ENCODE measurements at places on chromosomes 5 and 9.

DNA sequence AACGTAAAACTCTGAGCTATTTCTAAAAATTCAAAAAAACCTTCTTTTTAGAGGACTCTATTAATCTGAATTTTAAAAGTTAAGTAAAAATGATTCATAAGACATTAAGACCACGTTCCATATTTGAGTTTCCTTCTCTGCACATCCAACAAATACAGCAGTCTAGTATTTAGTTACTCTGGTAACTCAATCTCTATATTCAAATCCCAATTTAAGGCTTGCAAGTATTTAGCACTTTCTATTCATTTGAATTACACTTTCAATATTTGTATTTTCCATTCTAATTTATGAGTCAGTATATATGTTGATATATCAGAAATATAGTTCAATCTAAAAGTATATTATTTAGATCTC lies 17.7 kb downstream of the RFX3 start:
- DNase-seq, result no peak

- no peak for DNase-seq
Measured at GRCh38 chr9:6915635-6916034, 157.9 kb downstream of the KDM4C start.

DNA sequence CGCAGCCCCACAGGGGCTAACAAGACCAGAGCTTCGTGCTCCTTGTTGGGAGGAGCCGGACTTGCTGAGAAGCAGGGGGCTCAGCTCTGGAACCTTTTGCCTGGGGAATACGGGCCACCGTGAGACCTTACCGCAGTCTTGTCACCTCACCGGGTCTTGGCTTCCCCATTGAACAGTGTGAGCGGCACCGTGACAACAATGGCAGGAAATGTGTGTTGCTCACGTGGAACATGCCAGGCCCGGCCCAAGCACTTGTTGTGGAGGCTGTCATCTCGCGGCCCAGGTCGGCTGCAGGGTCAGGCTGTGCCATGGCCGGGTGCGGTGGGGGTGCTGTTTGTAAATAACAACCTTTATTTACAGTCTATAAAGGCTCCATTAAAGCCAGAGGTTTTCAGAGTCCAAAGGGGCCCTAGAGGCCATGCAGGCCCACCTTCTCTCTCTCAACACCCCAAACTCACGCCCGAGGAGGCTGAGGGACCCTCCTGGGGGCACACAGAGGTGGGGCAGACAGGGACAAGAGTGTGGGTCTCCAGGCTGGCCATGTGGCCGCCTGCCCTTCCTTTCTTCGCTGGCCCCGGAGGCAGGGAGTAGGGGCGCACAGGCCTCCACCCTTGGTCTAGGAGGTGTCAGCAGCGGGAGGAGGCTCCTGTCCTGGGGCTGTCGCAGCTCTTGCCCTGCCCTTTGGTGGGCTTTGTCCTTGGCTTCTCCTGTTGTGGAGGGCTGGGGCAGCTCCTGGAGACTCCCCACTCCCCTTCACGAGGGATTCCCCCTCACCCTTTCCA lies 79.7 kb downstream of the TSPAN17 start:
- DNase-seq, result no peak

- DNase-seq, result no peak
Measured at GRCh38 chr5:146588331-146589027, 72.5 kb upstream of the GPR151 start.

- DNase-seq, result peak; percentile 56
Measured at GRCh38 chr9:83937861-83938455, 16.7 kb upstream of the KIF27 start.

- DNase-seq, result peak; percentile 41
Measured at GRCh38 chr5:150562832-150563231, 54.9 kb downstream of the NDST1 start.

DNA sequence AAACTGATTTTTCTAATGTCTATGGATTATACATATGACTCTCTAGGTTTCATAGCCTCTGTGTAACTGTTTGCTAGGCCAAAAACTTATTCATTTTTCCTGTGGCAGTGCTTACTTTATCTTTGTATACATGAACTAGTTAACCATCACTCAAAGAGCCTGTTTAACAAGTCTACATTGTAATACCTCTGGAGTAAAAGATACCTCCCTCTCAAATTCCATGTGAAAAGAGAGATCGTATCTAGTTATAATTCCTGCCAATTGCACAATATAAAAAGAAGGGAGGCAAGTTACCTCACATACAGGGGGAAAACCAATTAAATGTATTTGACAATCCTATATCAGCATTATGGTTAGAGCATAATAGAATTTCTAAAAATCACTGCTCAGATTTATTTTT lies 271.9 kb upstream of the ST8SIA4 start:
- no peak for DNase-seq

- no peak for DNase-seq
Measured at GRCh38 chr9:17065062-17065461, 69.8 kb upstream of the CNTLN start.

DNA sequence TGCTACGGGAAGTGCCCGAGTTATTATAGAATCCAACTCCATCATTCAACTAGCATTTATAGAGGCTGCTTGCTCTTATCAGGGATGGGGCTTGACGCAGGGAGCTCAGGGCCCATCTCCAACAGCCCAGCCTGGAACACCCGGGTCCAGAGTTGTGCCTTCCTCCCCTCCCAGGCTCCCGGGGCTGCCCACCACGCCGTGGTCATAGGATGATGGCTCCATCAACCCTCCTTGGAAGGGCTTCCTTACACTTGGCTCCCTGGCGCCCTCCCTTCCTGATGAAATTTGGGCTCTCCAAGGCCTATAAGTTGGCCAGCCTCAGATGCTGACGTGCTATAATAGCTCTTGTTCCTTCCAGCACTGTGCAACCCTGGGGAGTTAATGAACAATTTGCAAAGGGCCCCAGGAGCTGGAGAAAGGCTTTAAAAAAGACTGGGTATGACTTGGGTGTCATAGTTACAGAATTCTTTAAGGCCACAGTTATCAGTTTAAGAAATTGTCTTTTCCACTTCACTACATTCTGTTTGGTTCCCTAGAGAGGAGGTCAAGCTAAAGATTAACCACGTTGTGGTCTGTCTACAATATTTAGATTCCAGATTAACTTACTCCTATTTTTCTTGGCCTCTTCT lies 42.5 kb upstream of the GADD45G start:
- DNase-seq, result no peak

DNA sequence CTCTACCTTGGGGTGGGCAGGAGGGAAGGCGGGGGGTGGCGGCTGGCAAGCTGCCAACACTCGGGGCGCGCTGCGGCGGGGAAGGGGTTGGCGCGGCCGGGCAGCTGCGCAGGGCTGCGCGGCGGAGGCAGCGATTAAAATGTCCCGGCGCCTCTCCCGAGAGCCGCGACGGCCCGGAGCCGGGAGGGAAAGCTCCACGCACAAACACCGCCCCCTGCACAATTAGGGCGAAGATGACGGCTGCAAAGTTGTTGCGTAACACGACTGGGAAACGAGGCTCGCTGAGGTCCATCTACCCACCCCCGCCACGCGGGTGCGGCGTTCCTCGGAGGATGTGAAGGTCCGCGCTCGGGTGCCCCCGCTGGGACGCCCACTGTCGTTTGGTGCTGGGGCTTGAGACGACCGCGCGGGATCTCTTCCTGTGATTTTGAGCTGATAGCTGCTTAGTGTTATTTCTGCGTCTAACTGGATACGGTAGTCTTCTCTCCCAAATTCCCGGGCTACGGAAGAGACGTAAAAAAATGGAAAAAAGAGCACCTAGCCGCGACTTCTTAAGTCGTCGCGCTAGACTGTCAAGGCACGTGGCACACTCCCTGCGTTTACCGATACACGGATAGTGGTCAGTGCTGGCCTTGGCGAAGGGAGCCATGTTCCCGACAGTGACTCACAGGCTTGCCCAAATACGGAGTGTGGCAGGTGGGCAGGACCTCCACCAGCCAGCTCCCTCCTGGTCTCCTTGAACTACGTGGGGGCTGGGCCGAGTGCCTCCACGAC lies 958 bp upstream of the NFIL3 start:
- DNase-seq, result no peak

DNA sequence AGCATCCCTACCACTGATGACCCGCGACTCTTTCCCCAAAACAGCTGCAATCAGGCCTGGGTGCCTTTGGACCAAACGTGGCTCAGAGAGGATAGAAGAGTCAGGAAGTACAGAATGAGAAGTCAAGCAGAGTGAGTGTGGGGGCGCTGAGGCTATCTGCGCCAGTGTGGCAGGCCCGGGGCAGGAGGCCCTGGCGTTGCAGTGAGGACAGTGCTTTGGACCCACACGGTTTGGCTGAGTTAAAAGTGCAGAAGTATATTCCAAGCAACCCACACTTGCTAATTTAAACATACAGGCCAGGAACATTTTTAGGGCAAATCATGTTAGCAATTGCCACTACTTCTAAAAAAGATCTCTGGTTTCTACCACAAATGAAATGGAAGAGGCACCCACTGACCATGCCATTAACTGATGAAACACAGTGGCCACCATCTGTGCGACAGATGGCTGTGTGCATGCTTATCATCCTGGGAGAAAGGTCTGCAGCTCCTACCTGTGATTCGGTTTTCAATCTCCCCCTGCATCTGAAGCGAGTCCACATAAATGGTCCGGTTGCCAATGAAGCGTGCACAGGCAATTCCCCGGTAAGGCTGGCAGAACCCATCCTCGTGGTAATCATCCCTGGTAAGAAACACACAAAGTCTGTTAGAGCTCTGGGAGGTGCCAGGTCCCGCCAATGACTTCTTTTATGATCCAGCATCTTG lies 213.0 kb downstream of the ROR2 start:
- no peak for DNase-seq

GRCh38 chr5:173793648-173794548 lies 94.3 kb upstream of the CPEB4 start:
- no peak for DNase-seq

GRCh38 chr5:35816881-35817521 lies 39.7 kb upstream of the IL7R start:
- no peak for DNase-seq

DNA sequence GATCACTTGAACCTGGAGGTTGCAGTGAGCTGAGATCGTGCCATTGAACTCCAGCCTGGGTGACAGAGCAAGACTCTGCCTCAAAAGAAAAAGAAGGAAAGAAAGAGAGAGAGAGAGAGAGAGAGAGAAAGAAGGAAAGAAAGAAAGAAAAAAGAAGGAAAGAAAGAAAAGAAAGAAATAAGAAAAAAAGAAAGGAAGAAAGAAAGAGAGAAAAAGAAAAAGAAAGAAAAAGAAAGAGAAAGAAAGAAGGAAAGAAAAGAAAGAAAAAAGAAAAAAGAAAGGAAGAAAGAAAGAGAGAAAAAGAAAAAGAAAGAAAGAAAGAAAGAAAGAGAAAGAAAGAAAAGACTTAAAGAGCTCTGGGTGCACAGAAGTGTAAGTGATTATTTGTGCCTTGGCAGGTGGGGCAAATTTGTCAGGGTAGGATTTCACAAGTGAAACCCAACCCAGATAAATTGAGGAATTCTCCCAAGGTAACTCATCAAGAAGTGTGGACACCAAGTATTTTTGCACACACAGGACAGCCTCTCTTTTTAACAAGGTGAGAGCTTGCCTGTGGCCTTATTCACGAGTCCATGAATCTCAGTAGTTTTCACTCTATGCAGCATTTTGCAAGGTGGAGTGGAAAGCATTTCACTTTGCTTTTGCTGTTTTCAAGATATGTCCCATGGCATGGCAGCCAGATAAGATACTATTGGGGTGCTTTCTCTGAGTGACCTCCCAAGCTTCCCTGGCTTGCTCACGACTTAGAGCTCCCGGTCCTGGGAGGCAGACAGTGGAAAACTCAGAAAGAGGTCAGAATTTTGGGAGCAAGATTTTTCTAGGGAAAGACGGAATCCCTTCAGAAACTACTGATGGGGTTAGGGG lies 57.8 kb downstream of the C9orf153 start:
- no peak for DNase-seq

GRCh38 chr5:64180661-64181343 lies 15.2 kb downstream of the RNF180 start:
- no peak for DNase-seq

DNA sequence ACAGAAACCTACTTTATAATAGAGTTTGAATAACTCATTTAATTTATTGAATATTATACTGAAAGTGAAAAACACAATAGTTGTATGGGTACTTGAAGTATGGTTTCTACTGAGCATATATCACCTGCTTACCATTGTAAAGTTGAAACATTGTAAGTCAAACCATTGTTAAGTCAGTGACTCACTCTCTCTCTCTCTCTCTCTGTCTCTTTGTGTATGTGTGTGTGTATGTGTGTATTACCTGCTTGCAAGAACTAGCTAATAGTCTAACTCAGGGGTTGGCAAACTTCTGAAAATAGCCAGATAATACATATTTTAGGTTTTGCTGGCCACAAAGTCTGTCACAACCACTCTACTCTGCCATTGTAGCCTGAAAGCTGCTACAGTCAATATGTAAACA lies 564.3 kb upstream of the ZNF608 start:
- no peak for DNase-seq

- DNase-seq, result no peak
Measured at GRCh38 chr5:60597572-60598320, 102.2 kb downstream of the DEPDC1B start.

- no peak for DNase-seq
Measured at GRCh38 chr9:27440888-27441740, 83.0 kb upstream of the IFNK start.

GRCh38 chr5:78345485-78345884 lies 14.9 kb upstream of the SCAMP1 start:
- no peak for DNase-seq

DNA sequence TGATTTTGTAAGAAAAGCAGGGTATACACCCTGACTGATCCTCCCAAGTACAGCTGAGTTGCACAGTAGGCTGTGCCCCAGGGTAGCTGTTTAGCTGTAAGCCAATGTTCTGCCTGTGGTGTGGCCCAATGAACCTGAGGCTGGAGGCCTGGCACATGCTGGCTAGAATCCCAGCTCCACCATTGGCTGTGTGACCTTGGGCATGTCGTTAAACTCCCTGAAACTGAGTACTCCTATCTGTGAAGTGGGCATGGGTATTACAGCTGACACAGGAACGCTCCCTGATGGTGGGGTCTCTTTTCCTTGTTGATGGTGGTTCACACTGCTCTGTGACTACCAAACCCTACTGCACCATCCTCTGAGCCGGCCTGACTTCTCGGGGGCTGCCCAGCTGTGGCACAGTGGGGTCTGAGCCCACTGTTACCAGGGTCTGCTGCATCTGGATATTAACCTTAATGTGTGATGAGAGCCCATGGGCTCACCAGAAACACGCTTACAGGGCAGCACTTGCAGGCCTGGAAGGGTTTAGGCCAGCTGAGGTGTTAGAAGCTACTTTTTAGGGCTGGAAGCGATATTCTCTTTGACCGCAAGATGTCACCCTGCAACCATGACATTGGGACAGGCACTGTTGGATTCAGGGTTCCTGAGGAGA lies 7.0 kb upstream of the GADD45G start:
- peak; percentile 63 for DNase-seq

All from NCI-H526 (cell line).